ENCODE measurements at places on chromosomes 7 and 10. TPM values are rescaled to one million over a fixed set of nuclear protein-coding genes. Genes with fewer than 3 reads are reported as not detected.

DNA sequence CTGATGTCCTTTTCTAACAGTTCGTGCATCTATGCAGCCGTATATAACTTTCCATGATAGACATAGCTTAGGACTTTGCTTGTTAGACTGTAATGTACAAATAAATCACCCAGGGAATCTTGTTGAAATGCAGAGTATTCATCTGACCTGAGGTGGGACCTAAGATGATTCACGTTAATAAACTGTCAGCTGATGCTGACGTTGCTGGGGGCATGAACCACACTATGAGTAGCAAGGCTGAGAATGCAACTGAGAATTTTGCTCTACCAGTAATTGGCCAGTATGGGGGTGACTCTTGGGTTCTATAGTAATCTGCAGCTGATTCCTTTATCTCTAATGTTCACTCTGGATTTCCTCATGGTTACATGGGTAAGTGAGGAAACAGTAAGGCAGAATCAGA is 130.1 kb upstream of the MALRD1 start:
- no peak for DNase-seq

DNA sequence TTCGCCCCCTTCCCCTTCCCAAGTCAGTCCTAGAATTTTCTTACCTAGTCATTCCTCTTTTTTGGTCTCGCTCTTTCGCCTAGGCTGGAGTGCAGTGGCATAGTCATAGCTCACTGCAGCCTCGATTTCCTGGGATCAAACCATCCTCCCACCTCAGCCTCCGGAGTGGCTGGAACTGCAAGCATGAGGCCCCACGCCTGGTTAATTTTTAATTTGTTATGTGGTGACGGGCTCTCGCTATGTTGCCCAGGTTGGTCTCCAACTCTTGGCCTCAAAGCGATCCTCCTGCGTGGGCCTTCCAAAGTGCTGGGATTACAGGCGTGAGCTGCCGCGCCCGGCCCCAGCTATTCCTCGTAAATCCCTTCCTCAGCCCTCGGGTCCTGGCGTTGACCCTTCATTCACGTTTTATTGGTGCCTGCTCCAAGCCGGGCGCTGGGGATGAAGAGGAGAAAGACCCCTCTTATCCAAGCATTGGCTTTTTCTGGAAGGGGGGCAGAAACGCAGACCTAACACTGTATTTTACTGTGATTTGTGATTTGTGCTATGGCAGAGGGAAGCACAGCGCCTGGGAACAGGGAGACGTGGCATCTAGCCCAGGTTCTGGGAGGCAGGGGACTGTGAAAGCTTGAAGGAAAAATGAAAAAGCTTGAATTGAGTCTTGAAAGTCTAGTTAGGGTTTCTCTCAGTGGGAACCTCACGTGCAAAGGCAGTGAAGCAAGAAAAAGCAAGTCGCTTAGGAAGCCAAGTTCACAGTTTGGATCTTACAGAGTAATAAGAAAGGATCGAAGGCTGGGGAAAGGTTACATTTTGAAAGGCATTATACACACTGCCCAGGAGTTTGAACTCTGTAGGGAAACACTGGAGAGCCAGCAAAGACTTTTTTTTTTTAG is 516 bp downstream of the ZNHIT1 start:
- DNase-seq = no peak

DNA sequence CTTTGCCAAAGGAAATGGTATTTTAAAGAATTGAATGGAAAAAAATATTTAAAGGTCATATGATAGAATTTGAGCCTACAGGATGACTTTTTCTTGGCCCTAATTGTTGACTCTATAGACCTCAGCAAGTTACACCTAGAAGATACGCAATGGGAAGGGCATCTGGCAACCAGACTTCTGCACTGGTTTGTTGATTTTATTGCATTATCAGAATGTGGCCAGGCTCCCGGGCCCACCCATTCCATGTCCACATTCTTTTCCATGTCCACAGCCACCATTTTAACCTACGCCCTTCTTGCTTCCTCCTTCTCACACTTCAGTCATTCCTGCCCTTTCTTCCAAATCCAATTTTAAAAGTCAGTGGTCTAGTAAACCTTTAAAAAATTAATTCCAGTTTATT is 738.4 kb downstream of the SUGCT start:
- DNase-seq = no peak

- DNase-seq = no peak
These were observed 9.5 kb upstream of the FOXL3 start for GRCh38 chr7:280461-280860.

GRCh38 chr10:2111965-2112364 is 374.6 kb upstream of the ADARB2 start:
- no peak for DNase-seq

GRID2IP gene
- 3.0 TPM for total RNA-seq

IFIT5 gene
- total RNA-seq = 2.0 TPM
